ENCODE measurements at places on chromosomes 2 and 18.

DNA sequence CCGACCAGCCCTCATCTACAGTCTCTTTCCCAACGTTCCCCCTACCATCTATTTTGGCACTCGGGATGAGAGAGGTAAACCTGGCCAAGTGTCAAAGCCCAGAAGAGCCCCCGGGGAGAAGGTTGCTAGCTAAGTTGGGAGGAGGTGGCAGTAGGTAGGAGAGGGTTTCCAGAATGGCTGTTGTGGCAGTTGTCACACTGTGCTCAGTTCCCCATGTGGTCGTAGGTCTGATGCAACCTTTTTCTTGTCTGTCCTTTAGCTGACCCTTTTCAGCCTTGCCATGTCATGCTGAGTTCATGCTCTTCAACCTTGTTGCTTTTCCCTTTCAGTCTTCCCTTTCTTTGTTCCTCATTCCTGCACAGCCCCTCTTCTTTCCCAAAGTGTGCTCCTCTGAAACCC lies 34.5 kb downstream of the TTLL4 start:
- DNase-seq: no peak

- no peak for DNase-seq
Measured at GRCh38 chr2:127146071-127146725, 39.2 kb upstream of the BIN1 start.

DNA sequence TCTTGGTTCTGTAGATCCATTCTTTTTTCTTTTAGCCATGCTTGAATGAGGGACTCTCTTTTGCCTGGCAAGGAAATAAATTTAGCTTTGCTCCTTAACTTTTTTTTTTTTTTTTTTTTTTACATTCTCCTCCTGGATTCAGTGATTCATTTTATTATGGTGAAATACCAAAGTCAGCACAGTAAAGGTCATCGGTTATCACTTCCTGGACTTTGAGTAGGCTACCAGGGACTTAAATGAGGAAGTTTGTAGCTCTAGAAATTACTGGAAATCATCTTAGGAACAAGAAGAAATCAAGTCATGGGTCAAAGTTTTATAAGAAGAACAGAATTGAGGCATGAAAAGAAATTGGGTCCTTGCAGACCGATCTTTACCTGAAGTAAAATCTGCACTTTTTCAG lies 75.0 kb downstream of the SOCS6 start:
- no peak for DNase-seq

DNA sequence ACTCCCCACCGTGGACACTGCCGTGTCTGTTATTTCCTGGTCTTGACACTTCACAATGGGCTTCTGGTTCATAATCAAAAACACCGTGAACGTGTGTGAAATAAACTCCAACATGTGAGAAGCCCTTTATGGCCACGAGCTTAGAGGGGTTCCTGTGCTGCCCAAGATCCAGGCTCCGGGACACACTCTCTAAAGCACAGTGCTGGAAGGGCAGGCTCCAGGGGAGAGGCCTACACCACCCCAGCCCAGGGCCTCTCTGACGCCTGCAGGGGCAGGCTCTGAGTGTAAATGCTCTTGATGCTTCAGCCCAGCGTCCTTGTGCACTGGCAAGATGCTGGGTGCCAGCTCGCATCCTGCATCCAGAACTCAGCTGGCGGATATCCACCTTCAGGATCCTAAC lies 13.7 kb downstream of the CHST10 start:
- DNase-seq: no peak

DNA sequence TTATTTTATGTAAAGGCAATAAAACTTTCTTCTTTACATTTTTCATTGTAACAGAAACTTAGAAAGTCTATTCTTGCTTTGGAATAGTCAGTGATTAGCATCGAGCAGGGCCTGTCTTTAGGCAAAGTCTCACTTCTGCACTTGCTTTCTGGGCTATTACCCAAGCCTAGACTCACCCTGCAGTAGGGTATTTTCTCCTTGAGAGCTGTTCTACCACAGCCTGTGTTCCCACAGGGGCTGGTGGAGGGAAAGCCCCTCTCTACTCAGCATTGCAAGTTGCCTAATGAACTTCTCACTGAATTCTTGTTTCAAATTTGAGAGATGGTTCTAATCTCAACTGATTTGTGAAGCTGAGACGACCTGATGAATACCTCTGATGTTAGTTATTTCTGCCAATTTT lies 111.7 kb upstream of the KLHL14 start:
- DNase-seq: no peak

- DNase-seq: no peak
Measured at GRCh38 chr2:2782007-2782406, 450.9 kb upstream of the MYT1L start.

GRCh38 chr2:7618031-7618430 lies 700.8 kb downstream of the RNF144A start:
- no peak for DNase-seq

All from left ventricle myocardium inferior (tissue), 1 donor.